ENCODE measurements at places on chromosomes 1 and 21. TPM values are rescaled to one million over a fixed set of nuclear protein-coding genes. Genes with fewer than 3 reads are reported as not detected.

- DNase-seq: no peak
Observed at GRCh38 chr1:162580308-162580707, 18.8 kb downstream of the UAP1 start.

- DNase-seq: peak; percentile 58
Observed at GRCh38 chr1:172394141-172394751, 26.2 kb upstream of the C1orf105 start.

DNA sequence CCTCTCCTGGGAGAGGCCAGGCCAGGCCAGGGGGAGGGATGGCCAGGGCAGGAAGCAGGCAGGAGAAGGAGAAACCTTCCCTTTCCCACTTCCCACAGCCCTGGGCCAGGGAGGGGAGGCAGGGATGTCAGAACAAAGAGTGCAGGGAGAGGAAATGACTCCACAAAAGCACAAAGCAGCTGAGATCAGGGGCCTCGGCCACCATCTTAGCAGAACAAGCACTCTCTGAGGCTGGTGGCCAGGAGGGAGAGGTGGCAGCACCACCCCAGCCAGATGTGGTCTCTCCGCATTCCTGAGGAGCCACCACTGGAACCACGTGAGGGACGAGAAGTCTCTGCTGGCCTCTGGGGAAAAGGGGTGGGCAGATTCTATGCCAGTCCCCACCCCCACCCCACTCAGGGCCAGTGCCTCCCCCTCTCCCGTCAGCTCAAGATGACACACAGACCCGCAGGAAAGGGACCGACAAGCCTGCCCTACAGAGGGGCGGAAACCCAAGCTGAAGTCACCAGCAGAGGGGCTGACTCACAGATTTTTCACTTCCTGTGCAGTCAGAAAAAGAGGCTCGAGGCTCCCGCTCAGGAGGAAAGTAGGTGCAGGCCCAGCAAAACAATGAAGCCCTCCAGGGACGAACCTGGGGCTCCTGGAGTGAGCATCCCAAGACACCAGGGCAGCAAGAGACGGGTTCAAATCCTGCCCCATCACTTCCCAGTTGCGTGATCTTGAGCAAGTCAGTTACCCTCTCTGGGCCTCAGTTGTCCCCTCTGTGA is 24.1 kb upstream of the ALDH4A1 start:
- peak; percentile 66 for DNase-seq

- DNase-seq: no peak
Observed at GRCh38 chr1:219294251-219294650, 120.6 kb downstream of the LYPLAL1 start.

GRCh38 chr1:81989524-81989923 is 188.8 kb downstream of the ADGRL2 start:
- no peak for DNase-seq

DNA sequence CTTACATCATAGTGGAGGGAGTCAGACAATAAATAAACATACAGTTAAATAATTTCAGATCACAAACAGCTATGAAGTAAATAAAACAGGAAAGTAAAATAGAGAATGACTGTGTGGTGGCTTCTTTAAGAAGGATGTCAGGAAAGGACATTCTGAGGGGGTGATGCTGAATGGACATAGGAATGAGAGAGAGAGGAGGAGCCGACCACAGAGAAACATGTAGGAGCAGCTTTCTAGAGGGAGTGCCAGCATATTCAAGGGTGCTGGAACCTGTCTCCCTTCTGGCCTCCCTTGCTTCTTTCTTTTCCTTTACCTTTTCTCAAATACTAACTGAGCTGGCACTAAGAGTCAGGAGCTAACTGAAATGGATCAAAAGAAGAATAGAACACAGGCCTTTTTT is 20.5 kb upstream of the BCL10 start:
- no peak for DNase-seq

- DNase-seq: no peak
Observed at GRCh38 chr1:112165375-112165774, 175.9 kb upstream of the KCND3 start.

- no peak for DNase-seq
Observed at GRCh38 chr21:37128076-37128475, 55.0 kb downstream of the TTC3 start.

GRCh38 chr1:169909499-169909898 is 15.8 kb upstream of the SCYL3 start:
- DNase-seq: no peak

KDM1A gene
- 101 TPM for total RNA-seq

MTHFR gene
- total RNA-seq: 15.2 TPM

DNA sequence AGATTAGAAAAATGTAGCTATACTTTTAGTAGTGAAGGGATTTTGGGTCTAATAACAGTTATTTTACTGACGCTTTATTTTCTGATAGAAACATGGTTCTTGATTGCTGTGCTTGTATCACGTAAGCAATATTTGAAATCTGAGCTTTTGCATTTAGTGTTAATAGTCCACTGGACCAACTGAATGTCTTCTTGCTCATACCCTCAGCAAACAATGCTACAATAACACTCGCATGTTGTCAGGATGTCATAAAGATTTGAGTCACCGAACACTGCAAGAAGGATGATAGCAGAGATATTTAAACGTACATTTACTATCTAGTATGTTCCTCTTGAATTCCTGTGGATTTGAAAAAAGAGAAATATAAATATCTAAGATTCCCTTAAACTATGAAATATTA is 7.5 kb downstream of the DYRK1A start:
- DNase-seq: no peak

DNAJC6 gene
- total RNA-seq: 0.93 TPM

DNA sequence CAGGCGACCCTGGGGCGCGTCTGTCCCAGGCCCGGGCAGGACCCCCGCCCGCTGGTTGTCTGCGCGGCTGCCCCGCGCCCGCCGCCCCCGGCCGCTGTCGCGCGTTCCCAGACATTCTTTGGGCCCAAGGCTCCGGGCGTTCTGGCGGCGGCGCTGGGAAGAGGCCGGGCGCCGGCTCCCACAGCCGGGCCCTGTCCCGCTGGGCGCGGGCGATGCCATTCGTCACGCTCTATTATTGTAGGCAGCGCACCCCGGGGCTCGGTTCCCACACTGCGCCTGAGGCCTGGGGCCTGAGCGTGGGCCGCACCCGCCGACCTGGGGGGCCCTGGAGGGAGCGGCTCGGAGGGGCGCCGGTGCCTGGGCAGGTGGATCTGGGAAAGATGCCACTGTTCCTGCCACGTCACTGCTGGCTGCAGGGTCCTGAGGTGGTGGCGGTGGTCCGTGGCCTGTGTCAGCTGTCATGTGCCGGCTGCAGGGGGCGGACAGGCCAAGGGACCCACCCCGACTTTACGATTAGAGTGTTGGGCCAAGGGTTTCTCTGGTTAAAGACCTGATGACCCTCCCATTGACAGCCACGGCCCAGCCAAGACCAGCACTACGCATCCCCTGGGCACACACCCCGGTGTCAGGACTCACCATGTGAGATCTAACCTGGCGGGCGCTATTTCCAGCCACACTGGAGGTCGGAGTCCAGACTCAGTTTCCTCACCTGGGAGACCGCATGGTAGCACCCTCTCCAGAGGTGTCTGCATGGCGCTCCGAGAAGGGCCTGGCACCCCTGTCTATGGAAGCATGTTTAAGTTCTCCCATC is 55.1 kb upstream of the ADARB1 start:
- DNase-seq: no peak

DNA sequence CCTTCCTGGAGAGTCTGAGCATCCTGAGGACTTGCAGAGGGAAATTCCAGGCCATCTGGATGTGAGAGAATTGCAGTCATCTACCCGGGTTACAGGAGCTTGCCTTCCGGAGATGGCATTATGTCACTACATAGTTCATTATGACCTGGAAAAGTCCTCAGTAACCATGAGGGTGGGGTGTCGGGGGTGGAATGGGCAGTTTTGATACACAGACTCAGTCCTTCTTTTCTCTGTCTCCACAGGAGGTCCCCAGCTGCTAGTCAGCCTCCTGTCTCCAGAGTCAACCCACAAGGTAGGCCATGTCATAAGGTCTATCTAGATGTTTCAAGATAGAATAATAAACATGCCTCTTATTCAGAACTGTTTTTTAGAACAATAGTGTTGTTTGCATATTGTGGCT is 268.2 kb upstream of the SGIP1 start:
- no peak for DNase-seq

DNA sequence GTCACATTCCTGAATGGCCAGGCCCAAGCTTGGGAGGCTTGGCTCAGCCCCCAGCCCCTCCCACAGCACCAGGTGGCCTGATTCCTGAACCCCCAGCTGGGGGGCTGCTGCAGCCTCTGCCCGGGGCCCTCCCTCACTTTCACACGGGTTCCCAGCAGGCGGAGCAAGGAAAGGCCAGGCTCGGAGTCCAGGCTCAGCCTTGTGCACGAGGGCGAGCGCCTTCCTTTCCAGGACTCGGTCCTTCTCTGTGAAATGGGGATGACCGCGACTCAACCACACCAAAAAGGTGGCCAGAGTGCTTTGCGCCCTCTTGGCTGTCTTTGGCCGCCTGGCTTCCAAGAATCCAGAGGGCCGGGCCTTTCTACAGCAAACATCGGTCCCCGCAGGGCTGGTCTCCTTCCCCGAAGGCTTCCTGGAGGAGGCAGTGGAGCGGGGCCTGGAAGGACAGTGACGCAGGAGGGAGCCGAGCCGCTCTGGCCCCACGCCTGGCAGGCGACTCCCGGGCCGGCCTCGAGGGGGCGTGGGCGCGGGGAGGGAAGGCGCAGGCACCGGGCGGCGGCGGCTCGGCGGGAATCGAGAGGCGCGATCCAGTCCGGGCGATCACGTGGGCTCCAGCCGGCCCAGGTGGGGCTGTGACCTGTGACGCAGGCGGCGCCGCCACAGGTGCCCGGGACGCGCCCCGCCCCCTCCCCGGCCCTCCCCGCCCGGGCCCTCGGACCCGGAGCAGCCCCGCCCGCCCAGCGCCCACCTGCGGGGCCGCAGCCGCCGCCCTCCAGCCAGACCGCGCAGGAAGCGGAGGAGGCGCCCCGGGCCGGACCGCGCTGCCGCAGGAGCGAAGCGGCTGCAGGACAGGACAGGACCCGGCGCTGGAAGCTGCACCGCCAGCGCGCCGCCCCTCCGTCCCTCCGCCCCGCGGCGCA is at the start of gene ARHGEF16:
Gene ARHGEF16, plus strand, starts transcription at position 775 of the 920 bp plus-strand sequence. CDS start 8,420 bp downstream, outside the sequence.
- peak; percentile 44 for DNase-seq

TCEA3 gene
- total RNA-seq: not detected

- no peak for DNase-seq
Observed at GRCh38 chr1:205843036-205843859, 6.7 kb downstream of the PM20D1 start.

CD55 gene
- total RNA-seq: 53.3 TPM

PPFIA4 gene
- total RNA-seq: 4.8 TPM

CFAP141 gene
- total RNA-seq: not detected

All from SK-MEL-5 (cell line).